Thyroid gland (tissue), 4 donors: ENCODE measurements at places on chromosomes 5 and 9. TPM values are rescaled to one million over a fixed set of nuclear protein-coding genes. Genes with fewer than 3 reads are reported as not detected.

SV2C gene
- 0.05 TPM for total RNA-seq

EPB41L4B gene
- total RNA-seq, result 56.4 TPM

DNA sequence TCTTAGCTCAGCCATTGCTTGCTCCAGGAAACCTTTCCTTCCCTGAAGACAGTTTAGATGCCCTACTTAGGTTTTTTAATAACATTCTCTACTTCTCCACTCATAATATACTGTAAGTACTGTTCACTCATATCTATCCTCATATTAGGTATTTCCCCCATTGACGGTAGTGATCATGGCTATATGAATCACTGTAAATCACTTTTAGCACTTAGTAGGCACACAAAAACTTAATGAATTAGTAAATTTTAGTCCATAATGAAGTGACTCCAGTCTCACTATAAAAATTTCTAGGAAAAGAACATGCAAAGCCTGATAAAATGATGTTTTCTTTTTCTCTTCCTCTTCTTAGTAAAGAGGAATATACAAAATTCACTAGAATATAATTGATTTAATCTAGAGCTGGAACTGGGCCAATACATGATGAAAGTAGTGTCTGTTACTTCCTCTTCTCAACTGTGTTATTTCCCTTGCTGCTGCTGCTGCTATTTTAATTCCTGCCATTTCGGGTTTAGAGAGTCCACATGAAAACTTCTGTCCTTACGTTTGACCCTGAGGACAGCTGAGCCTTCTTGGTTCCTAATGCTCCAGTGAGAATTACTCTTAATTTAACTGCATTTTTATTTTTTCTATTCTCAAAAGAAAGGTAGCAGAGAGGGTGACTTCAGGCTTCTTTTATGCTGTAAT is 73.5 kb downstream of the LNPEP start:
- DNase-seq, result no peak

DNA sequence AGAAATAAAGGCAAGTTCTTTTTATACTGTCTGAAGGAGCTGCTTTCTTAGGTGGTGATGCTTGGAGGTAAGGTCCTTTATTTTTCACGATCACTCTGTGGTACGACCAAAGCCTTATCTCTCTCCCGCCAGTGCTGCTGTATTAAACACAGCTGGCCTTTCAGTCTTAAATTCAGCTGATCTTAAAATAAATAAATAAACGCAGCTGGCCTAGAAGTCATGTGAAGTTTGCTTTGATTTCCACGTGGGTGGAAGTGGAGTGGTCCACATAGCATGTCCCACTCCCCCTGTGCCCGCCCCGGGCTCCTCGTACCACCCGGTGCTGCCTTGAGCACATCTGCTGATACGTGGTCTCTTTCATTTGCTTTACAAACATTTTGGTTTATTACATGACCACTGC is 260.4 kb downstream of the FANCC start:
- DNase-seq, result no peak

DNA sequence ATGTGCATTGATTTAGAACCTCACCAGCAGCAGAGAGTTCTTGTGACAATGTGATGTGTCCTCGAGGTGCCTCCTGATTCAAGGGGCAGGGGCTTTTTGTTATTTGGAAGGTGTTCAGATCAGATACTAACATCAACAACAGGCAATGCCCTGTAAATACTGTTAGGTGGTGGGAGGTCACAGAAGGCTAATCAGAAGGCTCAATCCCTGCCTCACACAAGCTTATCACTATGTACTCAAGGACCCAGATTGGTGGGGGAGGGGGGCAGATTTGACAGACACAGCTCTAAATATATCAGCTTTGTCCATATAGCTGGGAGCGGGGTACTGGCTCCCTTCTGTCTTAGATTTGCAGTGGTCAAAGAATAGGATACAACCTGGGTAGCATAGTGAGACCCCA is 2.6 kb downstream of the FRMPD1 start:
- DNase-seq, result no peak
